ENCODE measurements at places on chromosomes 1 and 21.

DNA sequence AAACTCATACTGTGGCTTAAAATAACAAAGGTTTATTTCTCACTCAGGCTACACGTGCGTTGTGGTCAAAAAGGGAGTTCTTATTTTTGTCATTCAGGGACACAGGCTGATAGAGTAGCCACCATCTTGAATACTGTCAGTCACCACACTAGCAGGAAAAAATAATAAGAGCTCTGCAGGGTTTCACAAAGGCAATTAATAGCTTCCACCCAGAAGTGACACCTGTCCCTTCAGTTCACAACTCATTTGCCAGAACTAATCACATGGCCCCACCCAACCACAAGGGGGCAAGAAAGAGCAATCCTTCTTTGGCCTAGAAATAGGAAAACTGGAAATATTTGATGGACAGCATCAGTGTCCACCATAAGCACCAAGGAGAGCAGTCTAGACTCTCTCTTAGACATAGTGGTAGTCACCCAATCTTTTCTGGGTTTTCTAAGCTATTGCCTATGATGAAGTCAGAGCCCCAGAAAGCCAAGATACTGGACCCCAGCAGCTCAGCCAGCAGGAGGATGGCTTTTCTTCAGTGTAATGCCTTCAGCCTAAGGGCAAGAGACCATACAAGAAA lies 8.2 kb downstream of the HAPLN2 start:
- no peak for DNase-seq

DNA sequence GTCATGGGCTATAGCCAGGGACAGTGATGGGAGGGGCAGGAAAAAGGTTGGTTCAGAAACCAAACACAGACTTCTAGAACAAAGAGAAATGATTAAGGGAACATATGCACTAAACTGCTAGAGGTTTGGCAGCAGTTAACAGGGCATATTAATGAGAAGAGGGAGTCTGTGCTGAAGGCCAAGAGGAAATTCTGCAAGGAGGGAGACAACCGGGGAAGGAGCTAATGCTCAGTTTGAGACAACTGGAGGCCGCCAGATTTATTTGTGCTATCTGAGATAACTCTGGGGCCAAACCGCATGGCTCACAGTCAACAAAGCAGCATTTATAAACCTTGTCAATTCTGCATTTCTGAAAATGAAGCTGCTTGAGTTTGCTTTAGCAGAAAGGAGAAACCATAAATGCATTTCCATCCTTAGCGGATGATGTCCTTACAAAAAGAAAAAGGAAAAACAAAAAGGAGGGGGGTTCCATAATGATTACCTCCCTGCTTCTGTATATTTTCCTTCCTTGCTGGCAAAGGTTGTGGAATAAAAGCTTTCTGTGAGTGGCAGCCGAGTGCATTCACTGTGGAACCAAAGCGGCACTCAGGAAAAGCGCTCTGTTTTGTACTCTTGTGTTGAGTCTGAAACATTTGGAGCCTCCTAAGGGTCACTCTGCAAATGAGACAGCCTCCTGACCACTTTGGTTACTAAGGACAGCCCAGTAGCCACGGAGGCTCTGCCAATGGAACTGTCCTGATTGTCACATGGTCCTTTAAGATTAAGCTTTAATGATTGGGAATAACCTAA lies 70.3 kb downstream of the SIM2 start:
- DNase-seq, result peak; percentile 56

GRCh38 chr1:26814377-26814776 lies 12.1 kb upstream of the ZDHHC18 start:
- DNase-seq, result no peak

- DNase-seq, result peak; percentile 88
Observed at GRCh38 chr1:54121482-54122134, 31.2 kb downstream of the CDCP2 start.

GRCh38 chr1:201902198-201902597 lies 13.5 kb downstream of the SHISA4 start:
- no peak for DNase-seq

DNA sequence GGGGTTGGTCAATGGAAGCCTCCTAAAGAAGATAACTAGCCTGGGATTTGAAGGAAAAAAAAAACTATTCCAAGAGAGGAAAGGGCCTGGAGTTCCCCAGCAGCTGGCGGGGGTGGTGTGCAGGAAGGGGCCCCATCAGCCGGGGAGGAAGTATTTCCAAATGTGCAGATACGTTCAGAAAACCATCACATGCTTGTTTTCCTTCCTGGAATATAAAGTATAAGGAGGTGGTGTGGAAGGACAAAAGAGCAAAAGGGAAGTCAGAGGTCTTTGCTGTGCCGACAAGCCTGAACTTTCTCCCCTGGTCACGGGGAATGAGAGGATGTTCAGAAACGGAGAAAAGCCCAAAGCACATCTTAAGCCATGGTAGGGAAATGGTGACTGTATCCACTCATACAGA lies 72.0 kb upstream of the BACE2 start:
- DNase-seq, result no peak

GRCh38 chr1:3992103-3992556 lies 92.1 kb upstream of the C1orf174 start:
- no peak for DNase-seq

- no peak for DNase-seq
Observed at GRCh38 chr1:83872515-83872914, 126.4 kb downstream of the TTLL7 start.

- no peak for DNase-seq
Observed at GRCh38 chr1:92301021-92301420, 2.2 kb downstream of the RPAP2 start.

DNA sequence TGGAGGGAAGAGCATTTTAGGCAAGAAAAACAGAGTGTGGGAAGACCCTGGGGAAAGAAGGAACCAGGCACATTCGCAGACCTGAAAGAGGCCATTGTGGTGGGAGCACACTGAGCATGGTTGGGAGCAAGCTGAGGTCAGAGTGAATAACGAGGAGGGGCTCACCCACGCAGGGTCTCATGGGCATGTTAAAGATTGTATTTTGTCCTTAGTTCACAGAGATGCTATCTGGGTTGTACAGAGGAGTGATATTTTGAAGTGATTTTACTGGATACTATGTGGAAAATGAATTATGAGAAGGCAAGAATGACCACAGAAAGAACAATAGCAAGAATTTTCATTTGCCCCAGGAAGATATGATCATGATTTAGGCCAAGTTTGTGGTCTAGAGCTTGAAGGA lies 578.3 kb upstream of the NR5A2 start:
- no peak for DNase-seq
